Activated CD8-positive, alpha-beta memory T cell treated with anti-CD3 and anti-CD28 coated beads, Interleukin-2, amount 50 U/mL, for 48 hours (primary cell): ENCODE measurements at places on chromosomes 7 and 10.

- DNase-seq: no peak
These were observed 355.8 kb downstream of the SUGCT start for GRCh38 chr7:40490603-40490924.

DNA sequence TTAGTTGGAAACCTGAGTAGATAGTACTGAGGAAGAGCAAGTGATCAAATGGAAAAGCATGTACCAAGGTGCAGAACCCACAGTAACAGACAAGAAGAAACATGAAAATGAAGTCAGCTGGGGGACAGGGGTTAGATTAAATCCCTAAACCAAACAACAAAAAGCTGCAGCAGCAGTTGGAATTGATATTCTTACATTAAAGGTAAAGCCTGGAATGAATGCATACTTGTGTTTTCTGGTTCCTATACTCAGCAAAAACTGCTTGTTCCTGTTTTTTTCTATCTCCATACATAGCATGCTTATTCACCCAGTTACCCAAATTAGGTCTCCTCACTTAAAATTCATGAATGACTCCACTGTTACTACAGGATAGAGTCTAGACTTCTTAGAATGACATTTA is 92.4 kb downstream of the TPST1 start:
- DNase-seq: no peak

DNA sequence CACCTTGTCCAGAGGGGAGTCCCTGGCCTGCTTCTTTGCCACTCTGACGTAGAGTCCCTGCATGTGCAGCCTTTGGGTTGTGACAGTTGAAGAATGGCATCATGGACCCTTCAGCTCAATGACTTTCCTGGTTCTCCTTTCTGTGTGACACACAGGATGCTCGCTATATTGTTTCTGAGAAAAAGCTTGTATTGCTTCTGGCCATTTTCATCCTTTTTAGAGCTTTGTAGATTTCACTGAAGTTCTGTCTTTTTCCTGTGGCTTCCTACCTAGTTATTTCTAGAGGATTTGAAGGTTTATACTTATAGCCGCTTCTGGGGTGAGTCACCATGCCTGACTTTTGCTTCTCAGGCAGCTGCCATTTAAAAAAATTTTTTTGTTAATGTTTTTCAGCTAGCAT is 27.0 kb downstream of the SND1 start:
- no peak for DNase-seq

DNA sequence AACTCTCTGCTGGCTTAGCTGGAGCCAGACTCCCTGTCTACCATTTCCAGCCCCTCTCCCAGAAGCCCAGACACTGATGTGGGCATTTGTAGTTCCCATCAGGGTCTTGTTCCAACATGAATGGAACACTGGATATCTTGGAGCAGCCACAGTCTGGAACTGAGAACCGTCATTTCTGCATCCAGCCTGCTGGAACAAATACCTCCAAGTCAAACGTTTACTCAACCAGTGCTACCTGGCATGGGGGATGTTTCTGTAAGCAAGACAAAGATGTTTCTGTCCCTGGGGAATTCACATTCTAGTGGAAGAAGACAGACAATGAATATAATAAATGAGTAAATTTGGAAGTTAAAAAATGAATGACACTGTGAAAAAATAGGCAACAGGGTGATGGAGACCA is 70.8 kb upstream of the ZNF438 start:
- DNase-seq: no peak
